Activated CD8-positive, alpha-beta memory T cell treated with anti-CD3 and anti-CD28 coated beads, Interleukin-2, amount 50 U/mL, for 48 hours (primary cell): ENCODE measurements at places on chromosomes 5 and 9.

DNA sequence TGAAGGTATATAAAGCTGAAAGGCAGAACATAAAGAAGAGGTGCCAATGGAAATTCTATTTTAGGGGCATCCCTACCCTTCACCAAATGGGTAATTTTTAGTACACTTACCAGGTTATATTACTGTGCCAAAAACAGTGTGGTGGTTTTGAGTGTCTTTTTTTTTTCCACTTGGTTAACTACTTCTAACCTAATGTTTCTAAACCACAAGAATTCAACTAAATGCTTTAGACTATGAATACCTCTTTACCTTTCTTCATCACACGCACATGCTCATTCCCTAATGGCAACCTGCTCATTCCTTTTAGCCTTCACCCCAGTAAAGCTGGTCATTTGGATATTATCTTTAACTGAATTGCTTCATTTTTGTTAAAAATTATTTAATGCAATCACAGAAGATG, 215.6 kb downstream of the PIK3R1 start:
- no peak for DNase-seq

GRCh38 chr5:102961671-102962070, 158.3 kb downstream of the GIN1 start:
- no peak for DNase-seq

- no peak for DNase-seq
Measured at GRCh38 chr5:53643445-53643844, 83.0 kb downstream of the NDUFS4 start.

DNA sequence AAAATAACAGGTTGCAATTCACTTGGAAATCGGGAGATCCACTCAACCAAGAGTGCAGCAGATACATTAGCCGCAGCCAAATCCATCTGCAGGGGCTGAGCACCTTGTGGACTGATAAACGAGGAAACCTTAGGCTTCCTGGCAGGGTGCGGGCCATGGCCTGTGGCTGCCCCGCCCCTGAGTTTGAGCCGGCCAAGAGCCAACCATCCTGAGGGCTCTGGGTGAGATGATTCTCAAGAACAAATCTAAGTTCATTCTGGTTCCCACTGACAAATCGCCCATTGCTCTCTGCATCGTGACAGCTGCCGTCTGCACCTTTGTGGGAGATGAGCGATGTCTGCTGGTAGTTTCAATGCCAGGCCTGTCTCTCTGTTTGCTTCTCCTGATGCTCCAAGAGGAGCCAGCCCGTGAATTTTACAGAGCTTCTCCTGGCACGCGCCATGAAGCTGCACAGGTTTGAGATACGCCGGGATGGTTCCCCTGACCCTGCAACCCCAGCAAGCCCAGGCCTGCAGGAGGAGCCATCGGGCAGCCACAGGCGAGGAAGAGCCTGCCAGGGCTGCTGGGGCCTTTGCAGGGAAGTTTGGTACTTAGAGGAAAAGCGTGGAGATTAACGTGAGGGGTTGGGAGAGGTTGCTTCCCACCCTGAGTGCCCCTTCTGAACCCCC, 154.0 kb downstream of the OLFM1 start:
- DNase-seq: no peak

GRCh38 chr5:33275921-33276627, 164.7 kb upstream of the TARS1 start:
- DNase-seq: no peak

- no peak for DNase-seq
Measured at GRCh38 chr9:116191576-116192415, 38.2 kb downstream of the PAPPA start.

DNA sequence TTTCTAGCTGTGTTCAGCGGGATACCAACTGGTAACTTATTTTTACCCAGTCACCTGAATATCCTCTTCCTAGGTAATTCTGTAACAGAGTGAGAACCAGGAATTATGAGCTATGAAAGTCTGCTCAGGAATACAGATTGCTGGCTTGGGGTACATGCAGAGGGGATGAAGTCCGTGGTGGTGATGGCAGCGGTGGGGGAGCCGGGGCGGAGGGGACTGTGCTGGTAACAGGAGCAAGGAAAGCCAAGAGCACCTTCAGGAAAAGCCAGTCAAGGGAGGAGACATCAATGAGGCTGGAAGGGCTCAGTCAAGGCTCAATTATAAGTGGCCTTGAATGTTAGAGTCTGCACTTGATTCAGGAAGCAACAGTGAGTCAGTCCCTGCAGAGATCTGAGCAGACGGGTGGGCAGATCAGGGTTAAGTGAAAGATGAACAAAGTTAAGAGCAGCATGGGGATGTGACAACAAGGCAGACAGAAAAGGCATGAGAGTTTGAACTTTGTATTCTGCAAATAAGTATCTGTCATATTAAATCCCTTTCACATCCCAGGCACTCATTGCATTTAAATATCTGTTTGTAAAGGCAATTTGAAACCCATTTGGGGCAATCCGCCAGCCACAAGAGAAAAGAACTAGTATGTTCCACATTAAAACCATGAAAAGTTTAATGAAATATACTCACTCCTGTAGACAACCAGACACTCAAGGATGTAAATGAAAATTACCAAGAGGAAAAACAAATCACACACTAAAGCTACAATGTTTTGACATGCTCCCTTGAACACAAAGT, 101.2 kb downstream of the TTC39B start:
- DNase-seq: no peak

DNA sequence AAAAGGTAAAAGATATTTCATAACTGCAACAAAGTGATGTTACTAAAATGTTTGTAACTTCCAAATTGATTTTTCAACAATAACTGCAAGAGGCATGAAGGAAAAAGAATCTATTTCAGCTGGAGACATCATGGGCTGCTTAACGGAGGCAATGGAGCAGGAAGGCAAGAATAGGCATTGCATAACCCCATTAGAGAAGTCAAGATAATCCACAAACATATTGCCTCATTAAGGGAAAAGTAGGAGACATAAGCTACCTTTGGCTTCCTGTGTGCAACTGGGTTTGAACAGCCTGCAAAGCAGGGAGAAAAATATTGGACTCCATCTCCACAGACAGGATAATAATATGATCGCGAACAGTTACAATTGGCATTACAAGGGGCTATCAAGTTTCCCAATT, 46.7 kb downstream of the SLCO4C1 start:
- DNase-seq: no peak

DNA sequence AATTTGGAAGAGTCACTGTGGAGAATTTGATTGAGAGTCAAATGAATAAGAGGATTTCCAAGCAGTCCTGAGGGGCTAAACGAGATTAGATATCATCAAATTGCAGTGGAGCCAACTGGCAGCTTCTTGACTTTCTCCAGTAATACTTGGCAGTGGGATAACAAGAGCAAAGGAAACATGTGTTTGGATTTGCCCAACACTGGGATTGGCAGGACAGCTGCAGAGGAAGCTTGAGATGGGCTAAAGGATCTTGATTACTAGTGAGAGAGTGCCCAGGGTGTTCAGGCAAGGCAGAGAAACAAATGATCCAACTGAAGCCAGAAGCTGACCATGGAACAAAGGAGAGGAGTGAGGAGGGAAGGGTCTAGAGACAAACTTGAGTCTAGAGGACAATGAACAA, 356.0 kb upstream of the ISL1 start:
- no peak for DNase-seq

DNA sequence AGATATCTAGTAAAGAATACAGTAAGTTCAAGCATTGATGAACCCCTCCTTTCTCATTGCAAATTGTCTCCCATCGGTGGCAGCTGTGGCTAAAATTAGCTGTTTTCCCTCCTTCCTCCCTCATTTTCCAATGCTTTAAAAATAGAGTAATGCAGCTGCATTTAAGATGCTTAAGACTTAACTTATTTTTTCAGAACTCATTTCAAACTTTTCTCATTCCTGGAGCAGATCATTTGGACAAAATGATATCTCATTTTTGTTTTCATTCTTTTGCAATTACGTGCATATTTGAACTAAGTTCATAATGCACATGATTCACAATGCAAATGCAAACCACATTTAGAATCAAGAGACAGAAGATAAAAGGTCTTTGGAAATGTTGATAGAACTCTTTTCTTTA, 14.6 kb downstream of the HSPB3 start:
- DNase-seq: no peak

DNA sequence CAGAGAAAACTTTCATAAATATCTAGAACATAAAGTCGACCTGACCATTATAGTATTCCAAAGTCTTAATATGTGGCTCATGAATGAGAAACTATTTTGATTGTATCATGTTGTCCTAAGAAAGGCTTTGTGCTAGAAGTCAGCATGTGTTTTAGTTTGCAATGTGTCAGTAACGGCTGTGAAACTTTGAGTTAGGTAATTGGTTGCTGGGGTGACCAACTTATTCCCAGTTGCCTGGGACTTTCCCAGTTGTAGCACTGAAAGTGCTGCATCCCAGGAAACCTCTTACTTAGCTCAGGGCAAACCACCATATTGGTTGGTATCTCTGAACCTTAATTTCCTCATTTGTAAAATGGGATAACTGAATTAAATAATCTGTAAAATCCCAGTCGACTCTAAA, 114.6 kb upstream of the SLC12A2 start:
- DNase-seq: no peak

DNA sequence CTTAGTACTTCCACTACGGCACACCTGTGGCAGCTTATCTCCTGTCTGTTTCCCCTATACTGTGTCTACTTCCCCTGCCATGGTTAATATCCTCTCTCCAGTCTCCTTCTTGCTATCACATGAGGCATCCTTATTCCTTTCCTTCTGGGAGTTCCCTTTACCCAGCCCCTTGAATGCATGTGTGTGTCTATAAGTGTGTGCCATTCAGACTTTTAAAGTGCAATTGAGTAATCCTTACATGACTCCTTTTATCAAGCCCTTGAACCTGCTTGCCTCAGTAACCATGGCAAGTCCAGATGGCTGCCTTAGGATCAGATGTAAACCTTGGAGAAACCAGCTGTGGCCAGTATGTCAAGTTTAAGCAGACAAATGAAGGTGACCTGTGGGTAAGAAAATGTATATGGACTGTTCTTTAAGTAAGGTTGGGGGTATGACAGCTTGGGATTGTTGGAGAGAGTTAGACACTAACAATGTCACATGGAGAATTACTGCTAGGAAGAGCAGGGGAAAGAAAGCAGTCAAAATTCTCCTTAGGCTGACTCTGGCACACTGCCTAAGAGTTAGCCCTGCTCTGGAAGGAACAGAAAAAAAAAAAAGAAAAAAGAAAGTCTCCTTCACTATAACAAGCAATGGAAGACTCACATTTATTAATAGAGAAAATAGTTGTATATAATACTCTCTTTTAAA, 142.1 kb downstream of the HINT1 start:
- no peak for DNase-seq

GRCh38 chr9:114723931-114724330, 41.9 kb upstream of the TEX48 start:
- no peak for DNase-seq

DNA sequence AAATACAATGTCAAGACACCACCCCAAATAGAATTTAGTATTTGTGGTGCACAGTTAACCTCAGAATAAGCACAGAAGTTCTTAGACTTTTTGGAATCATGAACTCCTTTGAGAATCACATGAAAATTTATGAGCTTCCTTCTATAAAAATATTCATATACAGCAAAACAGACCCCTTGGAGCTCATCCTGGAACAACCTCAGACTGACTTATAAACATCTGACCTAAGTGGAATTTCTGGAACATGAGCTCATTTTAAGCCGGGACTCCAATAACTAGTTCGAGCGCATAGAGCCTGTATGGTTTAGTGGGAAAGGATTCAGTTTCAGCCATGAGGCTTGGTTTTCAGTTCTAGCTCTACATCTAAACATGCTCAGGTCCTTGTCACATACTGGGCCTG, 192.3 kb downstream of the DEPDC1B start:
- DNase-seq: no peak

GRCh38 chr5:33160871-33161270, 279.9 kb upstream of the TARS1 start:
- DNase-seq: no peak

GRCh38 chr5:133779828-133780475, 167.6 kb upstream of the FSTL4 start:
- DNase-seq: no peak

- DNase-seq: no peak
Measured at GRCh38 chr5:72407541-72407940, 87.4 kb downstream of the PTCD2 start.

DNA sequence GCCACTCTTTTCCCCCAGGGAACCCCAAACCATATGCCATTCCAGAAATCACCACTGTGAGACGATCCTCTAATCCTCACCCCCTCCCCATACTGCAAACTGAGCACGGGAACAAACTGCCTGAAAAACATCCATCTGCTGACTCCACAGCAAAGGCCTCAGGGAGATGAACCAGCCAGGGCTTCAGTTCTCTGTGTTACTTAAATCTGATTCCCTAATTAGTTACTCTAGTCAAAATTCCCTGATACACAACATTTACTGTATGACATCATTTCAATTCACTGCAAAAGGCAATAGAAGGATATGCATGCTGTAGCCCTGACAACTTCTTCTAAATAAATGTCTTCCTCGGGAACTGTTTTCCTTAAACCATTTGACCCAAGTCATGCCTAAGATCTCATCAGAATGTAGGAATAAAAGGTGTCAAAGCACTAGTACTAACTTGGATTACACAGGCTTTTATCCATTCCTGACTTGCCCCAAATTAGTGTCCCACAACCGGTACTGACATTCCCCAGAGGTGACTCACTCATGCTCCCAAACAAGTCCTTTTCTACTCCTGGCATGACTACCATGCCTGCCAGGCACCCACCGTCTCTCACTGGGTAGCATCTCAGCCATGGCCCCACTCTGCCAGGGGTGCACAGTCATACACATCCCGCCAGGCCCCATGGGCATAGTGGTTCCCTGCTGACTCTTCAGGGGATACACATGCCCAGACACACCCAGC, 35.0 kb downstream of the MTX3 start:
- no peak for DNase-seq

- no peak for DNase-seq
Measured at GRCh38 chr9:82367016-82367415, 378.4 kb downstream of the SPATA31D1 start.

DNA sequence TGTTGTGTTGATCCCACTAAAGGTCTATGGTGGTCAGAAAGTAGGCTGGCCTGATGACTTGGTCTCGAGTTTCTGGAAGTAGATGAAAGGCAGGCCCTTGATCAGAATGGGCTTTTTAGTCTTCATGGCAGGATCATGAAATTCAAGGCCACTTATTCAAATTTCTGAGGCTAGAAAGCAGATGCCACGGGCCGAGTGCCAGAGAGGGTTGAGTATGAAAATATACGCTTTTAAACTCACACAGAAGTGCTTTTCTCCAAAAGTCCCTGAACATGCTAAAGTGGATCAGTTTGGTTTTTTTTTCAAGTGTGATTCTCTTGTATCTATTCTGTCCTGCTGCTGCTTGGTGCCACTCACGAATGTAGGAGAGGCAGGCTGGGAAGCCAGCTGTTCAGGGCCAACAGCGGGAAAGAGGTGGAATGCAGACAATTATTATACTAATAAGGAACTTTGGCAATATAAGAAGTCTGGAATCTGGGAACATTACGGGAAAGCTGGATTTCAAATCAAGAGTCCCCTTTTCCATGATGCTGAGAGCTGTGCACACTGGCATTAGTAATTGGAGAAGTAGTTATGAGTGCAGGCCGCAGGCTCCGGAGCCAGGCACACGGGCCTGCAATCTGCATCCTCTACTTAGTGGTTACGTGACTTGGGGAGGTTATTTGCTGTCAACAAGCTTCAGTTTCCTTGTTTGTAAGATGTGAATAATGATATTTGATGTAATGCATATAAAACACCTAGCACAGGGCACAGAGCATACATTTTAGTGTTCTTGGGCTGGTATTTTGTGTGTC, 95.8 kb downstream of the LMNB1 start:
- no peak for DNase-seq
